ENCODE measurements at places on chromosomes 13 and 19.

DNA sequence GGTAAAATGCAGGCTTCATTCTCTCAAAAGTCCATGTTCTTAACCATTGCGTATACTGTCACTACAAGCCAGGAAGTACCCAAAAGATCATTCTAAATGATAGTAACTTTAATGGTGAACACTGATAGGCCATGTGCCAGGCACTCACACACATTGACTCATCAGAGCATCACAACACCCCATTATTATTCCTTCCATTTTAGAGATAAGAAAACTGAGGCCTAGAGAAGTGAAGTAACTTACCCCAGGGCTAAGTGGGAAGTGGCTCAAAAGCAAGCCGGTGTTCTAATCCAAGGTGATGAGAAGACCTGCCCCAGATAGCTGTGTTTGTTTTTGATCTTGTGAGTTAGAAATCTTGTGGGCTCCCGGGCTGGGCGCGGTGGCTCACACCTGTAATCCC, 1.4 kb upstream of the PHLDB3 start:
- DNase-seq, result no peak

DNA sequence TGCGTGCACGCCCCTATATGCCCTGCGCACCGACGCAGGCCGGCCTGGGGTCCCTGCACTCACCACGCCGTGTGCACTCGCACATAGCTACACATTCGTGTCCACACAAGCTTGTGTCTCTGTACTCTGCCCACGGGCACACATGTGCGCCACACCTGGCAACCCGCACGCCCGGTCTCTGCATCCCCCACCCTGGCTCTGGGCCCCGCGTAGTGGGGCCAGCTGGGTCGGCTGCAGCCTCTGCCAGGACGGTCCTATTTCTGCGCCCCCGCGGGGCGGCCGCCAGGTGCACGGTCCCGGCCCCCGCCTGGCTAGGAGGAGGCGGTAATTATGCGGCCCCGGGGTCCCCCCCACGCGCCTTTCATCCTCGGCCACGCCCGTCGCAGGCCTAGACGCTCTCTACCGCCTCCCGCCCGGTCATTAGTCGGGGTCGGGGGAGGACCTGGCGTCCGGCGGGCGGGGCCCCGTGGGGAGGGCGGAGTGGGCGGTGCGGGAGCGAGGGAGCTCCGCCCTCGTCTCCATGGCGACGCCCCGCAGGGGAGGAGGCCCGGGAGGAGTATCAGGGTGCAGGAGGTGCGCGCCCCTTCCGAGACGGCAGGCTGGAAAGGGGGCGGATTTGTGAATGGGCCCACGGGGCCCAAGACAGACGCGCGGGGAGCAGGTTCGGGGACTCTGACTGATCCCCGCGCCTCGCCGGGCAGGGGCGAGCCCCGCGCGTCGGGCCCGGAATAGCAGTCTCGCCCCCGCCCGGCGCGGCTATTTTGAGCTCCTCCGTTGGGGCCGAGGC, 2.8 kb upstream of the CIRBP start:
- DNase-seq, result peak; percentile 88

- DNase-seq, result peak; percentile 63
Measured at GRCh38 chr13:36713887-36714286, 40.1 kb downstream of the SERTM1 start.

DNA sequence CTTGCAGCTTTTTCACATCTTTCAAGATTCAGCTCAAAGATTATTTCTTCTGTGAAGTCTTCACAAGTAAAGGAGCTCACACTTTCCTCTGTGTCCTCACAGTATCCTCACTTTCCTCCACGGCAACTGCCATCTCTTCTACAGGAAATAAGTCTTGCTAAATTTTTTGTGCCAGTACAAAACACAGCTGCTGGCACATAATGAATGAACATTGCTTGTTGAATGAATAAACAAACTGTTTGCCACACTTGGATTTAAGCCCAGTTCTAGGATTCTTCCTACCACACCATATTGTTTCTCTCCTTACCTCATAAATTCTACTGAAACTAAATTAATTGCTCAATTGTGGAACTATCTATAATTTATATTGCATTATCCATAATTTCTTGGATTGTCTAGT, 59.5 kb downstream of the RAP2A start:
- no peak for DNase-seq

DNA sequence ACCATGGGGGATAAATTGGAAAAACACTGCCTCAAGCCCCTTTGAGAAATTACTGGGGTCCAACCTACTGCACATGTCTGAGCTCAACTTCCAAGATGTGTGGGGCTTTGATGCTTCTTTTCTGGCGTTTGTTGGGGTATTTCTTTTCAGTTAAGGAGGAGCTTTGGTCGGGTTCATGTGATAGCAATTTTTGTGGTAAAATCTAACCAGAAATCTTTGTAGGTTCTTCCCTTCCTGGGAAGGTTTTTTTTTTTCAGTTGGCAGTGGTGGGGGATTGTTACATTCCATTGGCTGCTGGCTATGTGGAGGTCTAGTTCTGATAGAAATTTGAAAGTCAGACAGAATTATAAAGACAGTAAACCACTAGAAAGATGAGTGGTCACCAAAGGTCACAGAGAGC, 327.8 kb downstream of the ATP8A2 start:
- no peak for DNase-seq

DNA sequence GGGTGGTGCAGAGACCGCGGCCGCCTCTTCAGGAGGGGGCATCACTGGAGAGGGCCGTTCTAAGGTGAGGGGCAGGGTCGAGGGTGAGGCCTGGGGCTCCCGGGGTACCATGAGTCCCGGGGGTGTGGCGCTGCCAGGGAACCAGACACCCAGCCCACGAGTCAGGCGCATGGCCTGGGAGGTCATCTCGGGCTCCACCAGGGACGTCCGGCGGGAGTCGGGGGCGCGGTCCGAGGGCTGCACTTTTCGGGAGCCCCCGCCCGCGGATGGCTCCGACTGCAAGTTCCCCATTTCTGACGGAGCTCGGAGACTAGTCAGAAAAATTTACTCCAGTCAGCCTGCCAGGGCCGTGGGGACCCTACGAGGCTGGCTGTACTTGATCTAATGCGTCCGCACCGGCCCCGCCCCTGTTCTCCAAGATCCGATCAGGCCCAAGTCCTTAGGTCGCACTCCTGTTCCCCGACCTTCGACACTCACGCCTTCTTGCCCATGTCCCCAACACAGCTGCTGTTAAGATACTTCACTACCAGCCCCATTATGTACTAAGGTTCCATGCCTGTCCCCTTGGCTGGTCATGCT, 774 bp downstream of the GGN start:
- no peak for DNase-seq

DNA sequence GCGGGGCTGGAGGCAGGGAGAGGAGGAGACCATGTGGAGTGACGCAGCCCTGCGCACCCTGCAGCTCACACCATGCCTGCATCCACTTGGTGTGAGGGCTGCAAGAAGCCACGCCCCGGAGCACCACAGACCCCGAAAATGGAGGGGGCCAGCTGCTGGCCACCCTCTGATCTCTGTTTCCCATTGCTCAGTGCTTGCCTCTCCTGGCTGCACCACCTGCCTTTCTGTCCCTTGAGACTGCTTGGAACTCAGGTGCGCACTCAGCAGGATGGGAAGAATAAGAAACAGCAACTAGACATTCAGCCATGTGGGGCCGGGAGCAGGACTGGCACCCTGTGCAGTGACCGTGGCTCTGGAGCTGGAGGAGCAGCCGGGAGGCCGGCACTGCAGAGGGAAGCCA, 64.0 kb downstream of the ANKRD10 start:
- DNase-seq, result no peak

DNA sequence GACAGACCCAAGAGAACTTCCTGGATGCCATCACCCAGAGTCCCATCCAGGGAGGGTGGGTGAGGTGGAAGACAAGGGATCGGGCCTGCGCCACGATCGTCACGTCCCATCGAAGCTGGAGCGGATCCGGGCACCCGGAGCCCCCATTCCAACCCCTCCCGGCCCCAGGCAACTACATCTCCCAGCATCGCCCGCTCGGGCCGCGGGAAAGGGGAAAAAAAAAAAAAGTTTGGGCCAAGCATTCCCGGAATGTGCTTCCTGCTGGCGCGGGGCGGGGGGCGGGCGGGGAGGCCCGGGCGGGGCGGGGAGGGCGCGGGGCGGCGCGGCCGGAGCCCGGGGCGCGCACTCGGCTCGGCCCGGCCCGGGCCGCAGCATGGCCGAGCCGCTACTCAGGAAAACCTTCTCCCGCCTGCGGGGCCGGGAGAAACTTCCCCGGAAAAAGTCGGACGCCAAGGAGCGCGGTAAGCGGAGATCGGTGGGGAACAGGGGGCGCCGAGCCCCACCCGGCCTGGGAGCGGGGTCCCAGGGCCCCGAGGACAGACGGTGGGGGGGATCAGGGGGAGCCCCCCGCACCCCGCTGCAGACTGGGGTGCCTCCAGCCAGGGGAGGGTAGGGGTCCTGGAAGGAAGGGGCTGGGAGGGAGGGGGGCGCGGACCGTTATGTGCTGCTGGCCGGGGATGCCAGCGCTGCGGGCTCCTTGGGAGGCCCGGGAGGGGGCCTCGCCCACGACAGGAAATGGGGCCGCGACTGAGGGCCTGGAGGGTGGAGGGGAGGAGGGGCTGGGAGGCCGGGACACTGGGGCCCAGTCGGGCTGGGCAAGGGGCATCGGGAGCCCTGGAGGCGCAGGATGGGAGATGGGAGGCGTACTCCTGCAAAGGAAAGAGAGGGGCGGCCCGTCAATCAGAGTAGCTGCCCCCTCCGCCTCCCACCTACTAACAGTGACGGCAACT, at the start of gene SYDE1:
Gene SYDE1, plus strand, starts transcription at position 341 of the 950 bp plus-strand sequence. Its CDS starts 33 bp downstream, at position 374.
- peak; percentile 90 for DNase-seq

GRCh38 chr13:98254513-98254912, 77.4 kb upstream of the RNF113B start:
- peak; percentile 94 for DNase-seq

GRCh38 chr13:61144301-61144700, 271.3 kb downstream of the PCDH20 start:
- DNase-seq, result no peak

- no peak for DNase-seq
Measured at GRCh38 chr13:113324398-113324797, 27.4 kb downstream of the LAMP1 start.

DNA sequence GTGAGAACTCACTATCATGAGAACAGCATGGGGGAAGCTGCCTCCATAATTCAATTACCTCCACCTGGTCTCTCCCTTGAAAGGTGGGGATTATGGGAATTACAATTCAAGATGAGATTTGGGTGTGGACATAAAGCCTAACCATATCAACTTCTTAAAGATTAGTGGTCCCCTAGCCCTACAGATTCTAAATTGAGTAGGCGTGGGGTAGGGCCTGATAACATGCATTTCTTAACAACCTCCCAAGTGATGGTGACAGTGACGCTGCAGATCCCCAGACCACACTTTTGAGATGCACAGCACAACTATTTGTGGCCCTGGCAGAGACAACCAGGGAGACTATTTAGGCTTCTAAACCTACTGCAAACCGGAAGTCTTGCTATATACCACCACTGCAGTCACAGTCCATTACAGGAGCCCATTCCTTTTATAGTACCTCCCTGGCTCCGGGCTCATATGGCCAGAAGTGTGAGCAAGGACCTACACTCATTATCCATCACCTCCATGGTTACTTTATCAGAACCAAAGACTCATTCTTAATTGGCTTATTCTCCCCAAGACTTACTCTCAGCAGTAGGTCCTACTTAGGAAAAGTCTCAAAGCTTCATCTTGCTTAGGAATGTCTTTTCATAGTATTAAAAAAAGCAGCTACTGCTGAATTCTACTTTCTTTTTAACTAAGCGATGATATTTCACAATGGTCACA, 2.1 kb upstream of the DPY19L3 start:
- DNase-seq, result no peak

GRCh38 chr13:28355822-28356371, 139.0 kb downstream of the FLT1 start:
- DNase-seq, result peak; percentile 95

DNA sequence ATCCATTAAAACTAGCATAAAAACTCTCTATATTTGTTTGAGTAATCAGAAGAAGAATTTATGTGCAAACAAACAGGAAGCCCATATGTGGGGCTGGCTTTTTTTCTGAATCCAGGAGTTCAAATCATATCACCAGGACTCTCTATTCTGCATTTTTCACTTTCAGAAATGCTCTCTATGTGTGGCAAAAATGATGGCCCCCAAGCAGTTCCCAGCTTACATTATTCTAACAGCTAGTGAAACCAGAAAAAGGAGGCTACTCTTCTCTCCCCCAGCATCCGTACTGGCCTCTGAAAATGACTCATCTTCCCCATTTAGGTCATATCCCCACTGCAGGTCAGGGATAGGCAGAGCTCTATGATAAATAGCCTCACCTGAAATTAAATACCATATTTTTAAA, 20.4 kb downstream of the RBM26 start:
- peak; percentile 10 for DNase-seq

DNA sequence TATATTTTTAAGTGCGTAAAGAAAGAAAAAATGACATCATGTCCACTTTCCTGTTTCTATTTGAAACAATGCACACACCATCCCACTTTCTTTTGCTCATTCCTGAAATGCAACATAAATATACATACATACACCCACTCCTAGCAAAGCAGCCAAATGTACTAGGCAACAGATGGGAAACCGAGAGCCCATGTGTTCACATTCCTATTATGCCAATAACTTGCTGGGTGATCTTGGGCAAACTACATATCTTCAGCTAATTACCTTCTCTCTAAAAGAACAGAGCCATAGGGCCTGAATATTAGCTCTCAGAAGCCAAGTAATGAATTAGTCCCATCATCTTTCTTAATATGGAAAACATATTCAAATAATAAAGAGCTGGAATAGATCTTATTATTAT, 610.6 kb upstream of the ATXN8OS start:
- no peak for DNase-seq

DNA sequence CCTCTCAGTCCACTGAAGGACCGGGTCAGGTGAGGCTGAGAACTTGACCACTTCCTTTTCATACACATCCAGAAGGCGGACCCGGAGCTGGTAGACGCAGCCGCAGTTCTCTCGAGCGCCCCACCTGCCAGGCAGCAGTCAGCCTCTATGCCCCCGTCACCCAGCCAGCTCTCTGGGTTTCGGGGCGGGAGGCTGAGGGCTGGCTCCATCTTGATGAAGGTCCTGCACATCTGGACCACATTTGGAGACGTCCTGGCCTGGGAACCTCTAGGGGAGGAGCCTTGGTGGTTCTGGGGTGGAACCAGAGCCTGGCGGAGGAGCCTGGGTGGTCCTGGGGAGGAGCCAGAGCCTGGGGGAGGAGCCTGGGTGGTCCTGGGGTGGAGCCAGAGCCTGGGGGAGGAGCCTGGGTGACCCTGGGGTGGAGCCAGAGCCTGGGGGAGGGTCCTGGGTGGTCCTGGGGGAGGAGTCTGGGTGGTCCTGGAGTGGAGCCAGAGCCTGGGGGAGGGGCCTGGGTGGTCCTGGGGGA, 14.3 kb downstream of the MRPS12 start:
- DNase-seq, result peak; percentile 14

- DNase-seq, result no peak
Measured at GRCh38 chr19:49788857-49789256, 22.1 kb downstream of the AP2A1 start.

- DNase-seq, result peak; percentile 60
Measured at GRCh38 chr19:48997972-48998371, 4.3 kb downstream of the RUVBL2 start.

DNA sequence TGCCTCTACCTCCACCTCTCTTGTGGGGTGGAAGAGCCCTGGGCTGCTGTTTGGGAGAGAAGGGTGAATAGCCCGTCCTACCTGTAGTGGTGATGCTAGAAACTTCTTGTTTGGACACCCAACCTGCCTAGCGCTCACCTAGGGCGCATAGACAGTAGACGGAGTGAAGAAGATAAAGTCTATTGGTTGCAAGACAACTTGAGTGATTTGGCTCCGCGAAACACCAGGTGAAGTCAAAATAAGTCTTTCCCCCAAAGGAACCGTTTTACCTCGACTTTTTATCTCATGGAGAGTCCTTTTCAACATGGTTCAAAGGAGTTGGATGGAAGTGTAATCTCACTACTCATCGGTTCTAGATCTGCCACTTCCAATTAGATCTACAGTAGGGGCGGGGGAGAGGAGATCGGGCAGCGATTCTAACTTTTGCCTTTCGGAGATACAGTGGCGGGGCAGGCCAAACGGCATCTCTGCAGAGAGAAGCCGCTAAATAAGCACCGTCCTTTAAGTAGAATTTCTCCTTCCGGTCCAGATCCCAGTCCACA, 694 bp upstream of the ZIC5 start:
- DNase-seq, result no peak
